ENCODE measurements at places on chromosomes 3 and 15.

DNA sequence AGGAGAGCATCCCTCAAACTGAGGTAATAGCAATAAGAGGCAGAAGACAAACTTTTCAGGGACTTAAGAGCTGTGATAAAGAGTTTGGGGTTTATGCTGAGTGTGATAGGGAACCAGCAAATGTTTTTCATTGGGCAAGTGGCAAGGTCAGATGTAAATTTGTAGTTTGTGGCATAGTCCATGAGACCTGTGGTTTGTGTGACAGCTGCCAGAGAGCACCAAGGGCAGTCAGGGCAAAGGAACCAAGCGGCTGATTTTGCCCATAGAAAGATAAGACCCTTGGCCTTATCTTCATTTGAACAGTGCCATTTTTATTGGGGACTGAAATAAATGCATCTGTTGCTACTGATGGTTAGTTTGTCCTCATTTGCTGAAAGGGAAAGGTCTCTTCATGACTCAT is 220.3 kb downstream of the LRRN1 start:
- no peak for DNase-seq

- DNase-seq, result no peak
Observed at GRCh38 chr3:52323526-52324295, 7.6 kb downstream of the DNAH1 start.

DNA sequence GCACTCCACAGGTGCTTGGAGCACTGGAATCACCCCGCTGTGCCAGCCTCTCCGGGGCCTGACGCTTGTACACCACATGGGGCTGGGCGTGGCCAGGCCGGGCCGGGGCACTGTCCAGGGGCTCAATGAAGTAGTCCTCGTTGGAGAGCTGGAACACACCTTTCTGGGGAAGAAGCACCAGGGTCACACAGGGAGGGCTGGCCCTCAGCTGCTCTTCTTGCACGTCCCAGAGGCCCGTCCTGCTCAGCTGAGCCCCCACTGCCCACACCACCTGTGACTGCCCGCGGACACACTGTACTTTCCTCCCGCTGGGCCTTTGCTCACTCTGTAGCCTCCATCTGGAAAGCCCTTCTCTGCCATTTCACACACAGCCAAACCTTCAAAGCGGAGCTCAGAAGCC is 13.3 kb downstream of the ADAMTS7 start:
- no peak for DNase-seq

- DNase-seq, result no peak
Observed at GRCh38 chr15:60871731-60872130, 357.4 kb downstream of the RORA start.

- DNase-seq, result no peak
Observed at GRCh38 chr3:132593947-132594323, 3.1 kb upstream of the ACKR4 start.
